Activated CD4-positive, alpha-beta T cell treated with anti-CD3 and anti-CD28 coated beads, Interleukin-2, Interleukin-6, amounts not matched to agents 100 ng/mL and 50 ng/mL, durations not matched to agents 16 hours and 8 hours (primary cell): ENCODE measurements at places on chromosomes 5 and 9.

- no peak for DNase-seq
These were observed 659 bp downstream of the RAI14 start for GRCh38 chr5:34656700-34657273.

- no peak for DNase-seq
These were observed 98.9 kb downstream of the PIK3R1 start for GRCh38 chr5:68314465-68314864.

DNA sequence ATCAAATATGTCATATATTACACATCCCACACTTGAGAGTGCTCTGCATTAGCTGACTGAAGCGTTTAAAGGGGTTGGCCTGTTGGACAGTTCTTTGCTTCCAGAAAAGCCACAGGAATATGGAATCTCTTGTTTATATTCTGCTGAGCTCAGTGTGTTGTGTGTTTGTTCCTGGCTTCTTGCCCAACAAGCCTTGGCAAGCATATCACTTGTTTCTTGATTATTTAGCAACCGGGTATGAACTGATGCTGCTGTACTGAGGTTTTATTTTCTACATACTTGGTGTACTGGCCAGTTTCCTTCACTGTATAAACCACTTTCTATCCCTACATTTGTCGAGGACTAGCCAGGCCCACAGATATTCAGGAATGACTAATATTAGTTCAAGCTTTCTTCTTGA lies 378.9 kb downstream of the KCTD16 start:
- DNase-seq, result no peak

DNA sequence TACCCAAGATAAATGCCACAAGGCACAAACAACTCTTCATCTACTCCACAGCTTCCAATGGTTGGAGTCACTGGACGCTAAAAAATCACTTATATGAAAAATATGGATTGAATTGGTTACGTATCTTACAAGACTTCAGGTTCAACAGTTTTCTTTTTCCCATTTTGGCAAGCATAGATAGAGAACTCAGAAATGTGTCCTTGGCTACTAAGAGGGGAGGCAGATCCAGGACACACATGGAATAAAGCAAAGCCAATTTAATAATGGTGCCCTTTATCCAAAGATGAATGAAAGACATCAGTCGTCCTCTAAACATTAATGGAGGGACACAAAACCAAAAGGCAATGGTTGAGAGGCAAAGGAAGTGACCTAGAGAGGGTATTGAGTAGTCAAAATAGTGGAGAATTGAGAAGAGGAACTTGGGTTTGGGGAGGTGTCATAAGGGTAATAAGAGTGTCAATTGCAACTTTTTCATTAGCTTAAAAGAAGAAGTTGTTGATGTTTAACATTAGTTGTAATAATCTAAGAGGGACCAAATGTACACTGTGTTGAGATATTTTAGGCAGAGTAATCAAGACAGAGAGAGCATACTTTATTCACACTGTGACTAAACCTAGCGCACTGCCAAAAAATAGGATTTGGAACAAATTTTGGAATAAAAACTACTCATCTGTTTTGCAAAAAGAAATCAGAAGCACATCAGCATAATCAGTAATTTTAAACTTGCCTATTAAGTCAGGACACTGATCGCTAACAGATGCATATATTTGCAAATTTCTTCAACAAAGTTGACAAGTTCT lies 308.2 kb downstream of the ARL15 start:
- DNase-seq, result no peak

DNA sequence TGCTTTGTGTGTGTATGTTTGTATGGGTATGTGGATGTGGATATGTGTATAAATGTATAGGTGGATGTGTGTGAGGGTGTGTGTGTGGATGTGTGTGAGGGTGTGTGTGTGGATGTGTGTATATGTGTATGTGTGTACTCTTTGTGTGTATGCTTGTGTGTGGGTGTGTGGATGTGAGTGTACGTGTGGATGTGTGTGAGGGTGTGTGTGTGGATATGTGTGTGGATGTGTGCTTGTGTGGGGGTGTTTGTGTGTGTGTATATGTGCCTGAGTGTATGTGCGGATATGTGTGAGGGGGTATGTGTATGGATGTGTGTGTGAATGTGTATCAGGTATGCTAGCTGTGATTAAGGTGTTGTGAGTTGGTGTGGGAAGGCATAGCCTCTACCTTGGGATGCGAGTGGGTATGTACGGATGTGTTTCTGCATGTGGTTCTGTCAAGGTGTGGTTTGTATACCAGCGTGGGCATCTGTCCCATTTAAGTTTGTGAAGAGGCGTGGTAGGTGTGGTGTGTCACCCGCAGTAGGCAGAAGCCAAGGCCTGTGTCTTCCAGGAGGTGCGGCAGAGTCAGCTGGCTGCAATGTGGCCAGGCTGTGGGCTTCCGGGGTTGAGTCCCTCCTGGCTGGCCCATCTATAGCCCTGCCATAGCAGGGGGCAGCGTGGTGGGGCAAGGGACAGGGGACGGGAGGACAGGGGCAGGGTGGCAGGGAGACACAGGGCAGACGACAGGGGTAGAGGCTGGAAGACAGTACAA lies 155.8 kb downstream of the DAB2IP start:
- DNase-seq, result no peak

DNA sequence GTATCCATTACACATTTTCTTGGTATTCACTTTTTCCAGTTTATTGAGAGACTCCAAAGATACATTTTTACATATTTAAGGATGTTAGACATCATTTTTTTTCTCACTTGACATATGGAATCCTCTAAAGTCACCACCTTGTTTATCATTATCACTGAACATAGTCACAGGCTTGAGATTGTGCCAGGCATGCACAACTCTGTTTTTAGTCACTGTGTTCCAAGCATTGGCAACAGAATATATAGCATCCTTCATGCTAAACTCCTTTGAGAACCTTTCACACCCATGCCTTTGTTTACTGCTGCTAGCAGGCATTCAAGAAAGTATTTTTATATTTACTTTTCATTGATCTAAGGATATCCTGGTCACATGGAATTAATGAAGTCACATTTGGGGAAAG lies 668.6 kb upstream of the ARRDC3 start:
- no peak for DNase-seq

GRCh38 chr9:113205432-113205831 lies 15.6 kb downstream of the FKBP15 start:
- DNase-seq, result no peak

- no peak for DNase-seq
These were observed 279.7 kb downstream of the GLIS3 start for GRCh38 chr9:4020038-4020754.

DNA sequence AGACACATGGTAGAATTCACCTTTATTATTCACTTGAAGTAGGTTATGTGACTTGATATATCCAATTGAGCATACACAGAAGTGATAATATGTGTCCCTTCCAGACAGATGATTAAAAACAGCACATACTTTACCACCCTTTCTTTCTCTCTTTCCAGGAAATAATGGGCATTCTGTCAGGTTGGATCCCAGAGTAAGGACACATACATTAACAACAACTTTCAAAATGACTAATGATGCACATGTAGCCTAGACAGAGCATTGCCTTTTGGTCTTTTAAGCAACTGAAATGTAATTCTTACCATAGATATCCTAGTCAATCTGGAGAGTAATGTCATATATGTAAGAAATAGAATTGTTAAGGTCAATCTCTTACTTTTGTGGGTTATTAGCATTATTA lies 1748.7 kb downstream of the EFNA5 start:
- DNase-seq, result no peak

DNA sequence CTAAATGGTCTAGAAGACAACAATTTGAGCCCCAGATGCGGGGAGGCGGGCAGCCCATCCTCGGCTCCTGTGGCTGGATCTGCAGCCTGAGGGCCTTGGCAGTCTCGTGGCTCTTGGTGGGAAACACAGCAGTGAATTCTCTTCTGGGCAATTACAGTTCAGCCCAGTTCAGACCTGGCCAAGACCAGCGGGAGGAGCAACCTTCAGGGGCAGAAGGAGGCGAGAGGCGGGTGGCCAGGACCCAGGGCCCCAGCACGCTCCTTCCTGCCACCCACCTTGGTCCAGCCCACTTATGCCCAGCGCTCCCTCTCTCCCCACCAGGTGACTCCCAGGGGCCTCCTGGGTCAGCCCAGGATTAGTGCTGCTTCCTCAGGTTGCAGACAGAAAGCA lies 7.8 kb downstream of the MYMK start:
- no peak for DNase-seq

GRCh38 chr5:157860898-157861890 lies 2.2 kb upstream of the CLINT1 start:
- DNase-seq, result peak; percentile 81

GRCh38 chr5:893711-894110 lies 1.0 kb downstream of the TRIP13 start:
- no peak for DNase-seq

GRCh38 chr5:142548739-142549275 lies 137.1 kb downstream of the FGF1 start:
- peak; percentile 43 for DNase-seq

DNA sequence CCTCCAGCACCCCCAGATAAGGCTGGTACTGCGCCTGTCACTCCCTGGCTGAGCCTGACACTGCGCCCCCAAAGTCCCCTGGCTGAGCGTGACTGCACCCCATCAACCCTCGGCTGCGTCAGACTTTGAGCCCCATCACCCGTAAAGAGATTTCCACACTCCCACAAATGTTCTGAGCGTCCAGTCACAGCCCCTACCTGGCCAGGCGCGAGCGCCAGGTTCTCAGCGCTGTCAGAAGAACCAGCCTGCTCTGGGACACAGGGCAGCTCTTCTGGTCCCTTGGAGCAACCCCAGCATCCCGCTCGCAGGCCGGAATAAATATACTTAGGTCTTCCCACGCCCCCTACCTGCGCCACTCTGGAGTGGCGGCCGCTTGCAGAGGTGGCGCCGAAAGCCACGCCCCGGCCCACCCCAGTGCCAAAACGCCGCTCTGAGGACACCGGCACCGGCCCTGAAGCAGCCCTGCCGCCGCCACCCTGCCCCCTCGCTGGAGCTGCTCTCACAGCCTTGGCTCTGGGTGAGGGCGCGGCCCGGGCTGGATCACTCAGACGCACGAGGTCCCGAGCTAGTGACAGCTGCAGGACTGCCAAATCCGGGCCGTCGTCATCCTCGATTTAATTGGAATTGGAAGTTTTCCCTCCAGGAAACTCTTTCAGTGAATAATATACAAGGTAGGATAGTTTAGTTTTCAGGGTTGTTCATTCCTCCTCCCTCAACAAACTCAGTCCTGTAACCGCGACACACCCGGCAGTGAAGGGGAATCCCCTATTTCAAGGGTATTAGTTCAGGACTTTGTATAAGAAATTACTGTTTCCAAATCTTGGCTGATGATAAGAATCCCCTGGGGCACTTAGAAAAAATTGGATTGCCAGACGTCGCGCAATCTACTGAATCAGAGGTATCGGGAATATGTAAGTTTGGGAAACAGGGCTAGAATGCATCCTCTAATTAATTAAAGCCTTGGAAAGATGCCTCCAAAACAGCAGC lies 1.2 kb upstream of the CEMIP2 start:
- peak; percentile 78 for DNase-seq

DNA sequence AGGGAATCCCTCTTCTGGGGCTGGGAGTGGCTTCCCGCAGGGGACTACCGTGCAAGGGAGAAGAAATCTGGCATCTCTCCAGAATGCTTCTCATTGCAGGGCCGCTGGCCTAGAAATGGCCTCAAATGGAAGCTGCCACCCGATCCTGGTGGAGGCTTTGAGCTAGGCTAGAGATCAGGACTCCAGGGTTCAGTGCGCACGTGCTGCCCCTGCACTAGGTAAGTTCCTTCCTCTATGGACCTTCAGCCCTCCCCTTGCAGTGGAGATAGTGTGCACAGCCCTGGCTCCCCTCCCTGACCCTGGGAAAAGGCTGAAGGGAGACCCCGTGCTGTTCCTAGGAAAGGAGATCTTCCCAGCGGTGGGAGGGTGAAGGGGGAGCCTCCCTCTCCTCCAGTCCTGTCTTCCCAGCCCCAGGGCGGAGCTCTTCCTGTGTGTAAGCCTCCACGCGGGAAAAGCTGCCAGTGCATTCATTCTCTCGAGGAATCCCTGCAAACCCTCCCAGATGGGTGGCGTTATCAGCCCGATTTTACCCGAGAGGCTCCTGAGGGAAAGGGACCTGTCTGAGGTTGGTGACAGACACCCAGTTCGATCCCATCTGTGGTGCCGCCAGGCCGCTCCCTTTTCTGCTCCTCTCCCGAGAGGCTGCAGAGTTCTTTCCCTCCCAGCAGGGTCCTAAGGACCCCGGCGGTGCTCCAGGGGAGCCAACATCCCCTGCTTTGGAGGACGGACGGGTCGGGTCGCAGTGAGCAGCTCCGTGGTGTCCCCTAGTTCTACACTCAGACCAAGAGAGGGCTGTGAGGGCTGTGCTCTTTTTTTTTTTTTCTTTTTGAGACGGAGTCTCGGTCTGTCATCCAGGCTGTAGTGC lies 1.4 kb upstream of the CERCAM start:
- no peak for DNase-seq

- DNase-seq, result no peak
These were observed 140.0 kb upstream of the CDKN2B start for GRCh38 chr9:22148876-22149637.

- peak; percentile 72 for DNase-seq
These were observed 523.5 kb upstream of the CLINT1 start for GRCh38 chr5:158382473-158382872.

DNA sequence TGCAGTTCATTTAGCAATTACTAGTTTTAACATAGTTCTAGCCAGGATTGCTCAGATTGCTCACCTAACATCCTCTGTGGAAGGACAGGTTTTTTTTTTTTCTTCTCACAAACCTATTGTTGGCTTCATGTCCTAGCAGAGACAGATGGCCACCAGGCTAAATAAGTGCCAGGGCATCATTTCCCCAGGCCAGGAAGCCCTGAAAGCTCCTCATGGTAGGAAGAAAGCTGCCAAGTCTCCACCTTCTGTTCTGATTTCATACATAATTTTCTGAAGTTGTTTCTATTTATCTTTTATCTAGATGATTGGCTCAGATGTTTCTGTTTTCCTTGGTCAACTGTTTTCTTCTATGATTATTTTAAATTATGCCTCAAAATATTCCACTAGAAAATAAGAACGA lies 31.0 kb downstream of the EFCAB9 start:
- DNase-seq, result no peak

DNA sequence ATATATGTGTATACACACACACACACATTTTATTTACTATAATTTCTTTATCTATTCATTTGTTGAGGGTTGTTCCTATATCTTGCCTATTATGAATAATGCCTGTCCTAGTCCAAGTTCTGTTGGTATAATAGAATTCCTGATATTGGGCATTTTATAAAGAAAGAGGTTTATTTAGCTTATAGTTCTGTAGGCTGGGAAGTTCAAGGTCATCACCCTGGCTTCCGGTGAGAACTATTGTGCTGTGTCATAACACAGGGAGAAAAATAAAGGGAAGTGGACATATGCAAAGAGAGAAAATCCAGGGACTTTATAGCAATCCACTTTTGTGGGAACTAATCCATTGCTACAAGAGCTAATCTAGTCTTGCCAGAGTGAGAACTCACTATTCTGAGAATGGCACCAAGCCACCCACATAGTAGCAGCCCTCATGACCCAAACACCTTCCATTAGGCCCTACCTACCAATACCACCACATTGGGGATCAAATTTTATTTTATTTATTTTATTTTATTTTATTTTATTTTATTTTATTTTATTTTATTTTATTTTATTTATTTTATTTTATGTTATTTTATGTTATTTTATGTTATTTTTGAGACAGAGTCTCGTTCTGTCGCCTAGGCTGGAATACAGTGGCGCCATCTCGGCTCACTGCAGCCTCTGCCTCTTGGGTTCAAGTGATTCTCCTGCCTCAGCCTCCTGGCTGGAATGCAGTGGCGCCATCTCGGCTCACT lies 74.7 kb downstream of the FER start:
- DNase-seq, result no peak
